Inflammatory macrophage treated with lipopolysaccharide for 1 hour (primary cell): ENCODE measurements at places on chromosomes 13 and 19.

DNA sequence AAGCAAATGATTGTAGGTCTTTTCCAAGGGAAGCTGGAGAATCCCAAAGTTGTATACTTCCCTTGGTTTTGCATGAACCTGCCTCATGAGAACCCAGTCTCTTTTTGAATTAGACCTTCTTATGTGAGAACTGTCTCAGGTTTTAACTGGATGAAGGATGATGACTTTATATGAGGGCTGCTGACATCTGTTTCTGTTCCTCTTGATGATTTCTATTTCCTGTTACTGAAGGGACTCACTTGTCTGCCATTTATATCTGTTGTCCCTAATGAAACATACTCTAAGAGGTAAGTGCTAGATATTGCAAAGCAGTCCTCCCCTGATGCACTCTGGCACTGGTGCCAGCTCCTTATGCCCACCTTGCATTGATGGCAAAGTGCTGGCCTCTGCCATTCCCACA, 33.6 kb downstream of the ERICH4 start:
- DNase-seq = no peak

- no peak for DNase-seq
These were observed 7.9 kb downstream of the TUBA3C start for GRCh38 chr13:19173752-19174151.

DNA sequence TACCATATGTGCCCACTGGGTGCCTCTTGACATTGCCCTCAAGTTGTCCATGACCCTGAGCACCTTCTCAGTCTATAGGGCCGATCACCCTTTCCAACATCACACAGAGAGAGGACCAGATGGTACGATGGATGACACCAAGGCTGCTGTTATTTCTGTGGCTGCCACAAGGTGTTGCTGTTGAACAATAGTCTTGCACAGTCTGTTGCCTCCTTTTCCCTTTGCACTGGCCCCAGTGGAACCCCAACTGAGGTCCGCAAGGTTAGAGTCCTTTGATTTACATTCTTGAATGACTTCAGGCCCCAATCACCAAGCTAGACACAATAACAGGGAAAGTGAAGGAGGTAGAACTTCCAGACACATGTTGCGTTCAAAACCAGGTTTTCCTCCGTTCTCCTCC, 52.0 kb downstream of the TINCR start:
- DNase-seq = no peak

DNA sequence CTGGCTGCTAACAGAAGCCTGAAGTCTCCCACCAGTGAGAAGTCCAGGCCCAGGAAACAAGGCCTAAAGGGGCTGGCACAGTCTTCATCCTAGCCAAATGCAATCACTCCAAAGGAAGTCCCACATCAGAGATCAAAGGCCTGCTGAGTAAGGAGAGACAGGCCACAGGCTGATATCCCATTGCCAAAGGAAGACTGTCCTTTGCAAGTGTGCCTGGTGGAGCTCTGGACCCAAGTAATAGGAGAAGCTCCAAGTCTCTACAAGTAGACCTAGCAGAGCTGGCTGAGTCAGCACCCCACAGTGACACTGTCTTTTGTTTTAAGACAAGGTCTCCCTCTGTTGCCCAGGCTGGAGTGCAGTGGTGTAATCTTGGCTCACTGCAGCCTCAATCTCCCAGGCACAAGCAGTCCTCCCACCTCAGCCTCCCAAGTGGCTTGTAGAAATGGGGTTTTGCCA, 4.5 kb downstream of the DBP start:
- no peak for DNase-seq

DNA sequence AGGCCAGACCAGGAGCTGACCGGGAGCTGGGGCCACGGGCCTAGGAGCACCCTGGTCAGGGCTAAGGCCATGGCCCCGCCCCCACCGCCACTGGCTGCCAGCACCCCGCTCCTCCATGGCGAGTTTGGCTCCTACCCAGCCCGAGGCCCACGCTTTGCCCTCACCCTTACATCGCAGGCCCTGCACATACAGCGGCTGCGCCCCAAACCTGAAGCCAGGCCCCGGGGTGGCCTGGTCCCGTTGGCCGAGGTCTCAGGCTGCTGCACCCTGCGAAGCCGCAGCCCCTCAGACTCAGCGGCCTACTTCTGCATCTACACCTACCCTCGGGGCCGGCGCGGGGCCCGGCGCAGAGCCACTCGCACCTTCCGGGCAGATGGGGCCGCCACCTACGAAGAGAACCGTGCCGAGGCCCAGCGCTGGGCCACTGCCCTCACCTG, 6.6 kb downstream of the SPHK2 start:
- no peak for DNase-seq

- no peak for DNase-seq
These were observed at the start of gene SACS for GRCh38 chr13:23433171-23434153. TSS of gene SACS (minus strand) at chr13:23433702. CDS start at chr13:23411239, 22,463 bp downstream.

DNA sequence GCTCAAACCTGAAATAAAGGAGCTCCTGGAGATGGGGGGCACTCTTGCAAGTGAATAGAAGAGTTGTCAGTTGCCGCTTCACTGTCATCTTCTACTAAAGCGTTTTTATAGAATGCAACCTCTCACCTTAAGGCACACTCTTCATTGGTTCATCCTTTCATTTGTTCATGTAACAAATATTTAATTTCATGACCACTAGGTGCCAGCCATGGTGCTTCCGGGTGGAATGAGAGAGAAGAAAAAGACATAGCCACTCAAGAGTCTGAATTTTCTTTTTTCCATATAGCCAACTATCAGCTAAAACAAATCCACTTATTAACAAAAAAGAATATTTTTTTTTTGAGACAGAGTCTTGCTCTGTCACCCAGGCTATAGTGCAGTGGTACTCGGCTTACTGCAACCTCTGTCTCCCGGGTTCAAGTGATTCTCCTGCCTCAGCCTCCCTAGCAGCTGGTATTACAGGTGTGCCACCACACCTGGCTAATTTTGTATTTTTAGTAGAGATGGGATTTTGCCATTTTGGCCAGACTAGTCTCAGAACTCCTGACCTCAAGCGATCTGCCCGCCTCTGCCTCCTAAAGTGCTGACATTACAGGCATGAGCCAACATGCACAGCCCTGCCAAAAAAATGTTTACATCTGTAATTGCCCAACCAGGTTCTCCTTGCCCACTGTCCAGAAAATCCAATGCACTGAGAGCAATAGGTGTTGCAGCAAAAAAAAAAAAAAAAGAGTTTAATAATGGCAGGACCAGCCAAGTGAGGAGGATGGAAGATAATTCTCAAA, 22.1 kb upstream of the SACS start:
- no peak for DNase-seq

- DNase-seq = no peak
These were observed 68.0 kb upstream of the CEACAM8 start for GRCh38 chr19:42662712-42663111.

DNA sequence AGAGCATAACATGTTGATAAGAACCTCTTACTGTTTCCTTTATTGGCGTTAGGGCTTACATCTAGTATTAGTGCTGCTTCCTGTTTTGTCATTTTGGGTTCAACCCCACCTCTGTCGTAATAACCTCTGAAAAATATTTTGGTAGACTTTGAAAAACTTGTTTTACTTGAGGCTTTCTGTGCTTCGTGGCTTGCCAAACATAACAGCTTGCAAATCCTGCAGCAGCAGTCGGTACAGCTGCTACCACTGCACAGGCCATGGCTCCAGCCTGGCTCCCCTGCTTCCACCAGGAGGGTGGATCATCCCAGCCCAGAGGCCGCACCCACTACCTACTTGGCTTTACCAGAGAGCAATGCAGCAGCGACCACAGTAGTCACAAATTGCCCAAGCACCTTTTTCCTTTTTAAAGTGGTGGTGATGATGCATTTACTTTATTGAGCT, 11.8 kb upstream of the CEACAM4 start:
- DNase-seq = no peak

- no peak for DNase-seq
These were observed 1.4 kb downstream of the TMEM272 start for GRCh38 chr13:51843529-51843928.

DNA sequence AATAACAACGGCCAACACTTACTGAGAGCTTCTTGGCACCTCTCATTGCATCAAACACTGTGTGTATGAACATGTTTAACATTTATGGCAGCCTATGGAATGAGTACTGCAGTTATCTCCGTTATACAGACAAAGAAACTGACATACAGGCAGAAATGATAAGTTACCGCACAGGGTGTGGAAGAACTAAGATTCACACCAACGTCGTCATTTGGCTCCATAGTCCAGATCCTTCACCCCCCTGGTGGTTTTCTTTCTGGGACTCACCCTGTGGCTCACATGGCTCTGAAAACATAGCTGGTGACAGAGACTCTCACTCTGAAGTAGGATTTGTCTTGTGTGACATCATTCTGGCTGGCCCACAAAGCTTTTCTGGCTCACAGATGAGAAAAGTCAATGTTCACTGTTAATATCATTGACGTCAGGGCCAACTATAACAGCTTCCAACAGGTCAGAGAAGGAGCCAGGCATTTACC, 230.1 kb downstream of the DLEU7 start:
- DNase-seq = no peak

DNA sequence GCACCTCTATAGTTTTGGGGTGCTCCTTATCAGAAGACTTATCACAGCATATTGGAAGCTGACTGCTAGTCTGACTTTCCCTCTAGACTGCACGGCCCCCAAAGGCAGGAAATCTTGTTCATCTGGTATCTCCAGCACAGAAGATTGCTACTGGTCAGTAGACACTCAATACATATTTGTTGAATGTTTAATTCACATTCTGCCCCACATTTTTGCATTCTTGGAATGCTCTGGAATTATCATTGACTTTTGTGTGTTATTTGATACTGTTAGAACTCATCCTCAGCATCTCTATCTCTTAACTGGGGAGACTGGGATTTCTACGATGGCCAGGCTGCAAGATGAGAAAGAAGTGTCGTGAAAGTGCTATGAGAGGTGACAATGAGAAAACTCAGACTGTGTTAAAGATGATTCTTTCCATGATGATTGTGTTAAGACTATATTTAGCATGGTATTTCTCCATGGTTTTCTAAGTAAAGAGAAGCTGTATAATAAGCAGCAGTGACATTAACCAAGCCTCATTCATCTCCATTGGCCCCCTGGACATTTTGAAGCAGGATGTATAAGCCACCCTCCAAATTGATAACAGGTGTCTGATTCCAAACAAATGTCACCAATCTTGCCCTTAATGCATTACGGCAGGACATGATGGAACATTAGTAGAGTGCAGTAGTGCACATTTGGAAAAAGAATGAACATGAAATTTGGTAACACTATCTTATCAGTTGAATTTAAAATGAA, 440.9 kb downstream of the RFC3 start:
- DNase-seq = no peak

DNA sequence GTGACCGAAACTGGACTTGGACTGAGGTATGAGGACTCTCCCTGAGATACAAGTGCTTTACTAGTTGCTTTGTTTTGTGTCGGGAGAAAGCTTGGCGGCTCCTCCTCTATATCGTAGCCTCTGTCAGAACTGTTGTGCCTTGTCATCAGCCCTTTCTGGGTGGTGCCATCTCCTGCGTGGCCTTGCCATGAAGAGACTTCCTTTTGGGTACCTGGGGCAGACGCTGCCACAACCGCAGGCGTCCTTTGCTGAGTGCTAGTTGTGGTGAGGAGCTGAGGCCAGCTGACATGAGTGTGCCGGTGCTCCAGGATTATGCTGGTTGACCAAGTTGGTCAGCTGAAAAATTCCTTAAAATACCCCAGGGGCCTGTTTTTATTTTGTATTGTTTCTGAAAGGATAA, 124.5 kb downstream of the AKAP11 start:
- DNase-seq = no peak

GRCh38 chr13:34469196-34469986, 472.7 kb upstream of the NBEA start:
- DNase-seq = no peak

GRCh38 chr19:50414864-50415660, 3.7 kb upstream of the SPIB start:
- peak; percentile 87 for DNase-seq

DNA sequence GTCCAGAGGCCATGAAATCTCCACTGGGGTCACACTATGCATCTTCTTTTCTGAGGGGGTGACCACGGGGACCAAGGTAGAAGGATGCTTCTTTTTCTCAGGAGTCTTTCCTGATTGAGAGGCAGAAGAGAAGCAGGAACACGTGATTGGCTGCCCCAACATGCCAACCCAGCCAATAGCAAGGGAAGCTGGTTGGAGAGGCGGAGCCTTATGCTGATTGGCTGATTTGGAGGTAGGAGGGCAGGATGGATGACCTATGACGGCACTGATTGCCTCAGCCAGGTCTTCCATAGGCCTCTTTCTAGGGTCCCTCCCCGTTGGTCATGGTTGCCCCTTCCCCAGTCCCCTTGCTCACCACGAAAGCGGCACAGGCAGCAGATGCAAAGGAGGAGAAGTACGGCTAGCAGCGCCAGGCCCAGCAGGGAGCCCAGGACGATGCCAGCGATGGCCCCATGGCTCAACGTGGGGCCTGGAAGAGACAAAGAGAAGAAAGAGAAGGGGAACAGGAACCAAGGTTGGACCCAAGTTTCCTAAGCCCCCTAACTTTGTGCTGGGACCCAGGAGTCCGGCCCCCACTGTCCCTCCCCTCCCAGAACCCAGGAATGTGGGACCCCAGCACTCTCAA, 8.0 kb downstream of the VSIG10L start:
- no peak for DNase-seq

DNA sequence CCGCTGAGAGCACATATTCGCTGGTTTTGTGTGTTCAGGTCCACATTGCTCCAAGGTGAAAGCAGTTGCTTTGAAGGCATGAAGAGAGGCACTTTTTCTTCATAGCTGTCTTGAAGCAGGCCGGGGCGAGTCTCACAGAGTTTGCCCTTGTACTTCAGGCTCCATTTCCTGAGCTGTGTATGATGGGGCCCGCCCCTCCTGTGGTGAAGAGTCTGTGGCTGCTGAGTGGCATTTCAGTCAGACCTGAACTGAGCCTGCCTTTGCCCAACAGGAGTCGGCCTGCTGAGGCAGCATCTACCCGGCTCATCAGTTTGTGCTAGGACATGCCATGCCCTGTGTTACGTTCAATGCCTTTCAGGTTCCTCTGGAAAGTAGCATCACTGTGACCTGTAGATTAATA, 44.4 kb upstream of the C1QTNF9 start:
- DNase-seq = no peak

DNA sequence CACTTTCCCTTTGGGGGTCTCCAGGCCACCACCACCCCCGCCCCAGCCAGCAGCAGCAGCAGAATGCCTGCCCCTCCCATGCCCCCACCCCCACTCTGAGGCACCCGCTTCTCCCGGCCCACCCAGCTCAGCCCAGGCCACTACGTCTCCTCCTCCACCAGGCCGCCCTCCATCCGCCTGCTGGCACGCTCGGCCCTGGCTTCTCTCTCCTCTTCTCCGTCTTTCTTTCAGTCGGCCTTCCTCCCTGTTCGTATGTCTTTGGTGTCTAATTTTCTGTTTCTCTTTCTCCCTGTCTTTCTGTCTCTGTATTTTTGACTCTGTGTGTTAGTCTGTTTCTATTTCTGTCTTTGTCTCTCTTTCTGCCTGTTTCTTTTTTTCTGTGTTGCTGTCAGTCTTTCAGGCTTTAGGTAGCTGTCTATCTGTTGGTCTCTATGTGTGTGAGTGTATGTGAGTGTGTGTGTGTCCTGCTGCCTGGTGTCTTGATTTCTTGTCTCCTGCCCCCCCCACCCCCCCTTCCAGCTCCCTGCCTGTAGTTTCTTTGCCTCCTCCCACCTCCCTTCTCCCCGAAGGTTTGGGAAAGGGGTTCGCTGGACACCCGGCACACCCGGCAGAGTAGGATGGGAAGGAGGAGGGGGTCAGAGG, at the start of gene LGI4:
TSS of gene LGI4 (minus strand) at position 459 of the 642 bp plus-strand sequence. CDS start at position 80, 379 bp downstream.
- DNase-seq = no peak

- DNase-seq = no peak
These were observed 198.3 kb downstream of the NBEA start for GRCh38 chr13:35140321-35140720.
